ENCODE measurements at places on chromosomes 3 and 15. TPM values are rescaled to one million over a fixed set of nuclear protein-coding genes. Genes with fewer than 3 reads are reported as not detected.

Gene WDR48
- total RNA-seq: 61.0 TPM

Gene WDR93
- total RNA-seq: 0.19 TPM

Gene SH3GL3
- total RNA-seq: 0.19 TPM

Gene POTEB
- total RNA-seq: not detected

Gene GMNC
- total RNA-seq: not detected

Gene HACL1
- total RNA-seq: 25.9 TPM

Gene SLC38A3
- not detected for total RNA-seq

GRCh38 chr3:141784096-141784495 lies 20.9 kb downstream of the GRK7 start:
- H3K27me3 ChIP-seq: no peaks in the 10 kb centered on the region
- no peak overlapping the region for H3K4me3 ChIP-seq
- no peak overlapping the region for H3K27ac ChIP-seq
- no peaks in the 10 kb centered on the region for H3K36me3 ChIP-seq
- H3K4me1 ChIP-seq: no peaks in the 10 kb centered on the region

DNA sequence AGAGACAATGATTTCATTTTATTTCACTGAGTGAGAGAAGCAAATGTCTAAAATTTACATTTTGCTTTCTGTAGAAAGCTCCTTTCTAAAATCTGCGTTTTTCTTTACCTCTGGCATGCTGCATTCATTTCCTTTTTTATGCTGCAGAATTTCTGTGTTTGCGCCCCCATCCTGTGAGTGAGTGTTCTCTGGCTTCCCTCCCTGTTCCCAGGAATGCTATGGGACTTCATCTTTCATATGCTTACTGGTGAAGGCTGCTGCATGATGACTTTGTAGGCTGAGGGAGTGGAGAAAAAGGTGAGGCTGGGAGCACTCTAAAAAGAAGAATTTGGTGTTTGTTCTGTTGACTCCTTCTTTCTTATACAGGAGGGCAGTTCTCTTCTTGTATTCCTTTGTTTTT lies 7.7 kb upstream of the TMC3 start:
- no peaks in the 10 kb centered on the region for H3K36me3 ChIP-seq
- no peaks in the 10 kb centered on the region for H3K4me1 ChIP-seq
- no peaks in the 10 kb centered on the region for H3K27me3 ChIP-seq

- no peak overlapping the region for H3K27ac ChIP-seq
- no peak overlapping the region for H3K4me3 ChIP-seq
- H3K36me3 ChIP-seq: no peaks in the 10 kb centered on the region
- no peaks in the 10 kb centered on the region for H3K27me3 ChIP-seq
Measured at GRCh38 chr3:55750525-55750924, 263.4 kb upstream of the WNT5A start.

- H3K4me3 ChIP-seq: no peak overlapping the region
- no peaks in the 10 kb centered on the region for H3K36me3 ChIP-seq
- H3K27ac ChIP-seq: peak overlapping the region; percentile 70
- no peaks in the 10 kb centered on the region for H3K27me3 ChIP-seq
- no peak for DNase-seq
Measured at GRCh38 chr3:59895972-59896371, 846.1 kb upstream of the CFAP20DC start.

DNA sequence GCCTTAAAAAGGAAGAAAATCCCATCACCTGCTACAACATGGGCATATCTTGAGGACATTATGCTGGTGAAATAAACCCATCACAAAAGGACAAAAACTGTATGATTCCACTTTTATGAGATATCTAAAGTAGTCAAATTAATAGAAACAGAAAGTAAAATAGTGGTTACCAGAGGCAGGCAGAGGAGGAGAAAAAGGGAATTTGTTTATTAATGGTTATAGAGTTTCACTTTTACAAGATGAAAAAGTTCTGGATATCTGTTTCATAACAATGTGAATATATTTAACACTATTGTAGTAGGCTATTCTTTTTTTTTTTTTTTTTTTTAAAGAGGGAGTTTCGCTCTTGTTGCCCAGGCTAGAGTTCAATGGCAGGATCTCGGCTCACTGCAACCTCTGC lies 40.4 kb downstream of the DPH3 start:
- H3K4me1 ChIP-seq: no peaks in the 10 kb centered on the region
- no peaks in the 10 kb centered on the region for H3K36me3 ChIP-seq
- no peaks in the 10 kb centered on the region for H3K27me3 ChIP-seq

- H3K4me3 ChIP-seq: no peak overlapping the region
- H3K4me1 ChIP-seq: no peaks in the 10 kb centered on the region
- no peak for DNase-seq
- H3K27ac ChIP-seq: no peak overlapping the region
- H3K36me3 ChIP-seq: no peaks in the 10 kb centered on the region
- no peaks in the 10 kb centered on the region for H3K27me3 ChIP-seq
Measured at GRCh38 chr15:40265875-40266274, 17.0 kb downstream of the ANKRD63 start.

GRCh38 chr15:48426044-48426443 lies 94.8 kb downstream of the DUT start:
- no peak overlapping the region for H3K4me3 ChIP-seq
- H3K4me1 ChIP-seq: no peaks in the 10 kb centered on the region
- DNase-seq: no peak
- no peaks in the 10 kb centered on the region for H3K27me3 ChIP-seq
- no peak overlapping the region for H3K27ac ChIP-seq

DNA sequence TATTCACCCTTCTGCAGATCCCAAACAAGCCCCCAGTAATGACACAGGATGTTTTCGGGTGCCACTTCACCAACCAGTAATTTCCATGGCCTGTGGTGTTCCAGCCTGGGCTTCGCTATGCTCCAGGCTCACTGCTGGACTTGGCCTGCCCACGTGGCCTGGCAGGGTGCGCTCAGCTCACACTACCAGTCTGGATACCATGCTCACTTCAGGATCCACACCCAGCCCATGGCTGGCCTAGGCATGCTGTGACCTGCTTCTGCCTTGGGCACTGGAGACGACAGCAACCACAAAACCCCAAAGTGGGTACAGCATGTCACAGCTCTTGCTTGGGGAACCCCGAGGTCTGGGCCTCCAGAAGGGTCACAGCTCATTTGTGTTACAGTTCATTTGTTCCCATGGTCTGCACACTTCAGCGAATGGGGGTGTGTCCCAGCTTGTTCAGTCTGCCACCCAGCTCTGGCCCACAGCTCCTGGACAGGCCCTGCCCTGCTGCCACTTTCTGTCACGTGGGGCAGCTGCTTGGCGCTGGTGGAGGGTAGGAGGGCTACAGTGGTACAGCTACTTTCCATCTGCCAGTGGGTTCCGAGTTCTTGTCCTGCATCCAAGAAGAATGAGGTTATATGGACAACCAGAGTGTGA lies 650.8 kb downstream of the MCTP2 start:
- H3K27ac ChIP-seq: no peak overlapping the region
- no peak overlapping the region for H3K4me3 ChIP-seq
- no peak for DNase-seq
- no peaks in the 10 kb centered on the region for H3K36me3 ChIP-seq

- no peak for DNase-seq
- no peak overlapping the region for H3K4me3 ChIP-seq
- H3K36me3 ChIP-seq: no peaks in the 10 kb centered on the region
- no peaks in the 10 kb centered on the region for H3K4me1 ChIP-seq
- H3K27me3 ChIP-seq: no peaks in the 10 kb centered on the region
Measured at GRCh38 chr3:19226479-19226878, 78.2 kb downstream of the KCNH8 start.

- H3K4me3 ChIP-seq: no peak overlapping the region
- H3K4me1 ChIP-seq: no peaks in the 10 kb centered on the region
- peaks cover 46% of the 10 kb centered on the region for H3K27me3 ChIP-seq
Measured at GRCh38 chr15:39799552-39800011, 16.9 kb upstream of the FSIP1 start.

- H3K27ac ChIP-seq: no peak overlapping the region
- DNase-seq: no peak
- no peak overlapping the region for H3K4me3 ChIP-seq
Measured at GRCh38 chr3:177585271-177585670, 388.0 kb upstream of the TBL1XR1 start.

- H3K36me3 ChIP-seq: peaks cover 12% of the 10 kb centered on the region
- DNase-seq: no peak
- no peaks in the 10 kb centered on the region for H3K27me3 ChIP-seq
- H3K4me1 ChIP-seq: no peaks in the 10 kb centered on the region
- no peak overlapping the region for H3K27ac ChIP-seq
Measured at GRCh38 chr15:71899674-71900073, 89.3 kb downstream of the NR2E3 start.

DNA sequence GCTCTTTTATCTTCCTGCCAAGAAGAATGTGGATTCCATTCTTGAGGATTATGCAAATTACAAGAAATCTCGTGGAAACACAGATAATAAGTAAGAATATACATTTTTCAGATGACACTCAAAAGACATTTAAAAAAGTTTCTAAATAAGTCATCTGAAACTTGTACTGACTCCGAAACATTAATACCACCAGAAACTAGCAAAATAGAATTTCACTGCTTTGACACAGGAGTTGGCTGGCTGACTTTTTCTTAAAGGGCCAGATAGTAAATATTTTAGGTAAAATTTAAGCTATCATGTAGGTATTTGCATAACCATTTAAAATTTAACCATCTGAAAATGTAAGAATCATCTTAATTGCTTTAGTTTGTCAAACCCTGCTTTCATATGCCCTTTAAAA lies 20.8 kb downstream of the MORF4L1 start:
- peak overlapping the region; percentile 42 for H3K27ac ChIP-seq
- H3K27me3 ChIP-seq: no peaks in the 10 kb centered on the region
- DNase-seq: no peak
- H3K36me3 ChIP-seq: peaks cover 78% of the 10 kb centered on the region
- H3K4me1 ChIP-seq: peaks cover 16% of the 10 kb centered on the region
- peak overlapping the region; percentile 36 for H3K4me3 ChIP-seq

GRCh38 chr3:45215466-45215865 lies 10.6 kb downstream of the TMEM158 start:
- H3K27me3 ChIP-seq: peaks cover 48% of the 10 kb centered on the region
- no peak for DNase-seq
- H3K4me1 ChIP-seq: peaks cover 6% of the 10 kb centered on the region
- no peak overlapping the region for H3K27ac ChIP-seq
- H3K36me3 ChIP-seq: no peaks in the 10 kb centered on the region

GRCh38 chr3:179732661-179733348 lies 80.0 kb downstream of the USP13 start:
- H3K4me1 ChIP-seq: peaks cover 13% of the 10 kb centered on the region
- no peak for DNase-seq
- no peaks in the 10 kb centered on the region for H3K27me3 ChIP-seq
- H3K27ac ChIP-seq: no peak overlapping the region

GRCh38 chr3:126546013-126546412 lies 12.7 kb downstream of the C3orf22 start:
- no peaks in the 10 kb centered on the region for H3K36me3 ChIP-seq
- no peak for DNase-seq
- H3K4me3 ChIP-seq: no peak overlapping the region
- peaks cover 3% of the 10 kb centered on the region for H3K4me1 ChIP-seq
- H3K27ac ChIP-seq: no peak overlapping the region

GRCh38 chr3:190172751-190173150 lies 52.1 kb upstream of the P3H2 start:
- H3K4me1 ChIP-seq: peaks cover 8% of the 10 kb centered on the region
- no peak for DNase-seq
- H3K27ac ChIP-seq: no peak overlapping the region
- peaks cover 7% of the 10 kb centered on the region for H3K27me3 ChIP-seq

GRCh38 chr3:53941950-53942349 lies 50.3 kb upstream of the SELENOK start:
- H3K27me3 ChIP-seq: peaks cover 34% of the 10 kb centered on the region
- H3K36me3 ChIP-seq: peaks cover 8% of the 10 kb centered on the region
- DNase-seq: no peak
- H3K4me1 ChIP-seq: no peaks in the 10 kb centered on the region
- H3K4me3 ChIP-seq: no peak overlapping the region
- H3K27ac ChIP-seq: no peak overlapping the region

- no peaks in the 10 kb centered on the region for H3K36me3 ChIP-seq
- no peaks in the 10 kb centered on the region for H3K27me3 ChIP-seq
- no peak for DNase-seq
- no peak overlapping the region for H3K4me3 ChIP-seq
- H3K27ac ChIP-seq: no peak overlapping the region
- H3K4me1 ChIP-seq: no peaks in the 10 kb centered on the region
Measured at GRCh38 chr3:42668413-42668760, 14.9 kb downstream of the ZBTB47 start.

GRCh38 chr3:17645074-17645698 lies 97.2 kb downstream of the TBC1D5 start:
- no peak for DNase-seq
- peaks cover 5% of the 10 kb centered on the region for H3K36me3 ChIP-seq
- H3K4me3 ChIP-seq: no peak overlapping the region
- H3K27ac ChIP-seq: no peak overlapping the region
- H3K4me1 ChIP-seq: peaks cover 7% of the 10 kb centered on the region

- no peak overlapping the region for H3K27ac ChIP-seq
- no peak for DNase-seq
- H3K36me3 ChIP-seq: no peaks in the 10 kb centered on the region
- H3K27me3 ChIP-seq: peaks cover 5% of the 10 kb centered on the region
- H3K4me3 ChIP-seq: no peak overlapping the region
Measured at GRCh38 chr15:54089776-54090175, 111.5 kb downstream of the UNC13C start.

DNA sequence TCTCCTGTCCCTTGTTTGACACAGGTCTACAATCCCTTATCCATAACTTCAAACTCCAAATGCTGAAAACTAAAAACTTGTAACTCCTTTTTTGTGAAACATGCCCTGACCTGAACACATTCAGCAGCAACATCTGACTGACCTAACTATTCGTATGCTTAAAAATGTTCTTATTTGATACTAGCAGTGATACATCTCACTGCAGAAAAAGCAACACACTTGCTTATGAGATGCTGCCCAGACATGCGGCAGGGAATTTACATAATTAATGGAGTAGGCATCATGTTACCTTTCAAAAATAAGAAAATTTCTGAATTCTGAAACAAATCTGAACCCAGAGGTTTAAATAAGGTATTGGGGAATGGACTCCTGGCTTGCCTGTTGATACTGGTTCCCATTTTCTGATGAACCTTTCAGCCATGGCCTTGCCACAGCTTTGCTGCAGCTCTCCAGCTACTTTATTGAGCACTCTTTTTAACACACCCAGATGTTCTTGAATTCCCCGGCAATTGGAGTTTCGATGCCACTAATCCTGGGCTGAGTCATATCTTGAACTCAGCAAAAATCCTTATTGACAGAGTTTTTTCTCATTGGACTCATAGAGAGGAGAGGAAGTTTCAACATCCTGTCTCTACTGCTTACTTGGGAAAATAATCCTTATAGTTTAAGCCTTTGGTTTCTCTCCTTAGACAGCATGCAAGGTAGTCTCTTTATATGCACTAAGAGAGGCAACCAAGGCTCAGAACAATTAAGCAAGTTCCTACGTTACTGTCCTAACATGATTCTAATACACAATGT lies 296.6 kb upstream of the LMCD1 start:
- H3K4me1 ChIP-seq: no peaks in the 10 kb centered on the region
- H3K27me3 ChIP-seq: no peaks in the 10 kb centered on the region
- no peaks in the 10 kb centered on the region for H3K36me3 ChIP-seq
- DNase-seq: no peak
- no peak overlapping the region for H3K27ac ChIP-seq
- no peak overlapping the region for H3K4me3 ChIP-seq

DNA sequence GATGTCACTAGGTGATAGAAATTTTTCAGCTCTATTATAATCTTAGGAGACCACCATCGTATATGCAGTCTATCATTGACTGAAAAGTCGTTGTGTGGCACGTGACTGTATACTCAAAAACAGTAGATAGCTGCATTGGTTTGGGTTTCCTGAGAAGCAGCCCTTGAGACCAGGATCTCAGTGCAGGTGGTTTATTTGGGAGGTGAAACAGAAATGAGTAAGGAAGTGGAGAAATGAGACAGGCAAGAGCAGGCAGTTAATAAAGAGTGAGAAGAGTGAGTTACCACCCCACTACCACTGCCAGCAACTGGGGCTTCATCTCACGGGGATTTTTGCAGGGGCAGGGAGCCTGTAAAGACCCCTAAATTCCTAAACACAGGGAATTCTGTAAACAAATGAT lies 221.0 kb downstream of the SHQ1 start:
- peaks cover 2% of the 10 kb centered on the region for H3K36me3 ChIP-seq
- peak overlapping the region; percentile 9 for H3K27ac ChIP-seq
- DNase-seq: peak; percentile 20
- peaks cover 70% of the 10 kb centered on the region for H3K4me1 ChIP-seq

All from activated T-cell treated with anti-CD3 and anti-CD28 coated beads, Interleukin-2, amount 50 U/mL, for 72 hours (primary cell).